ENCODE measurements at places on chromosomes 1 and 21. TPM values are rescaled to one million over a fixed set of nuclear protein-coding genes. Genes with fewer than 3 reads are reported as not detected.

The SESN2 gene
- polyA plus RNA-seq: 15.4 TPM

DNA sequence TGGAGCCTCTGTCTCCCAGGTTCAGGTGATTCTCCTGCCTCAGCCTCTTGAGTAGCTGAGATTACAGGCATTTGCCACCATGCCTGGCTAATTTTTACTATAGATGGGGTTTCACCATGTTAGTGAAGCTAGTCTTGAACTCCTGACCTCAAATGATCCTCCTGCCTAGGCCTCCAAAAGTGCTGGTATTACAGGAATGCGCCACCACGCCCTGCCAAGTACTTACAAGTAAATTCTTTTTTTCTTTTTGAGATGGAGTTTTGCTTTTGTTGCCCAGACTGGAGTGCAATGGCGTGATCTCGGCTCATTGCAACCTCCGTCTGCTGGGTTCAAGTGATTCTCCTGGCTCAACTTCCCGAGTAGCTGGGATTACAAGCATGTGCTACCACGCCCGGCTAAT lies 42.5 kb downstream of the RPRD2 start:
- no peak for DNase-seq
- no peaks in the 10 kb centered on the region for H3K27me3 ChIP-seq
- no peak overlapping the region for H3K27ac ChIP-seq
- no peaks in the 10 kb centered on the region for H3K4me1 ChIP-seq
- no peak overlapping the region for H3K4me3 ChIP-seq
- no peaks in the 10 kb centered on the region for H3K36me3 ChIP-seq

The GUCA2A gene
- not detected for polyA plus RNA-seq

DNA sequence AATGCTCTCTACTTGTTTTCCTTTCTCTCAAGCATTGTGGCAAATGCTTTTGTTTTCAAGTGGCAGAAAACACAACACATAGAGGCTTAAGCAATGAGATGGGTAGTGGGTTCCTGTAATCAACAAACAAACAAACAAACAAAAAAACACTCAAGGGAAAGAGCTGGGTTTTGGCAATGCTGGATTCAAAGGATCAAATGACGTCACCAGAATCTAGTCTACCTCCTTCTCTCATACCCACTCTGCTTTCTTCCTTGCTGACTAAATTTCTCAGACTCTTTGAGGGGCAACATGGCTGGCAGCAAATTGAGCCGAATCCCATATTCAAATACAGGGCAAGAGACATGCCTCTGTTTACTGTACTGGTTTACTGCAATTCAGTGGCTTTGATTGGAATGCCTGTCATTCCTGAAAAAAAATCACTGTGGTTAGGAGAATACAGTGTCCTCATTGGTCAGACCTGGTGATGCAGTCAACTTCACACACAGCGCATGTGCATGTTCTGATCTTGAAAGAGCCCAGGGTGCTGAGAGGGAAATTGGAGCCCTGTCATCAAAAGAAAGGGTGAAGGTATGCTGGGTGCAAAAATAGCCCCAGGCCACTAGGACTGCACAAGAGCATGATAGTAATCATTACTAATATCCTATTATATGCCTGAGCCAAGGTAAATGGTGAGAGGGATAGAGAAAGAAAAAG lies 356.2 kb downstream of the KCTD3 start:
- H3K27me3 ChIP-seq: no peaks in the 10 kb centered on the region
- H3K36me3 ChIP-seq: no peaks in the 10 kb centered on the region
- H3K4me1 ChIP-seq: no peaks in the 10 kb centered on the region
- H3K27ac ChIP-seq: no peak overlapping the region
- H3K4me3 ChIP-seq: no peak overlapping the region

DNA sequence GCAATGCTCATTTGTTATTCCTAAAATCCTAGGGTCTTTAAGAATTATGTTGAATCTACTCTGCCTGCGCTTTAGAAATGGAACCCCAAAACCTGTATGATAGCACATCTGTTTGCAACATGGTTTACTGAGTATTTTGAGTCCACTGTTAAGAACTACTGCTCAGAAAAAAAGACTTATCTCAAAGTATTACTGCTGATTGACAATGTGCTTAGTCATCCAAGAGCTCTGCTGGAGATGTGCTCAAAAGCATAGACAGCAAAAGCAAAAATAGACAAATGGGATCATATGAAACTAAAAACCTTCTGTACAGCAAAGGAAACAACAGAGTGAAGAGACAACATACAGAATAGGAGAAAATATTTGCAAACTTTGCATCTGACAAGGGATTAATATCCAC lies 107.0 kb downstream of the CTH start:
- no peak overlapping the region for H3K4me3 ChIP-seq
- H3K36me3 ChIP-seq: no peaks in the 10 kb centered on the region
- H3K27me3 ChIP-seq: no peaks in the 10 kb centered on the region
- no peak for DNase-seq
- no peaks in the 10 kb centered on the region for H3K4me1 ChIP-seq

GRCh38 chr1:238832106-238832505 lies 554.3 kb upstream of the CHRM3 start:
- no peaks in the 10 kb centered on the region for H3K36me3 ChIP-seq
- no peak overlapping the region for H3K4me3 ChIP-seq
- H3K4me1 ChIP-seq: no peaks in the 10 kb centered on the region
- no peaks in the 10 kb centered on the region for H3K27me3 ChIP-seq

- no peaks in the 10 kb centered on the region for H3K36me3 ChIP-seq
- no peak overlapping the region for H3K4me3 ChIP-seq
- no peak for DNase-seq
- peaks cover 53% of the 10 kb centered on the region for H3K4me1 ChIP-seq
- no peaks in the 10 kb centered on the region for H3K27me3 ChIP-seq
- H3K27ac ChIP-seq: no peak overlapping the region
Observed at GRCh38 chr1:205505791-205506190, 1.3 kb downstream of the CDK18 start.

GRCh38 chr1:170910273-170910672 lies 25.1 kb upstream of the MROH9 start:
- H3K36me3 ChIP-seq: no peaks in the 10 kb centered on the region
- H3K27me3 ChIP-seq: no peaks in the 10 kb centered on the region
- DNase-seq: no peak
- no peak overlapping the region for H3K4me3 ChIP-seq
- peak overlapping the region; percentile 86 for H3K27ac ChIP-seq
- peaks cover 25% of the 10 kb centered on the region for H3K4me1 ChIP-seq

GRCh38 chr21:42514883-42515228 lies 1.2 kb downstream of the SLC37A1 start:
- no peaks in the 10 kb centered on the region for H3K27me3 ChIP-seq
- DNase-seq: no peak
- H3K4me3 ChIP-seq: peak overlapping the region; percentile 73
- H3K36me3 ChIP-seq: no peaks in the 10 kb centered on the region

The C1orf52 gene
- 23.4 TPM for polyA plus RNA-seq

GRCh38 chr1:182811975-182812722 lies 22.6 kb downstream of the NPL start:
- no peaks in the 10 kb centered on the region for H3K27me3 ChIP-seq
- no peak overlapping the region for H3K4me3 ChIP-seq
- no peaks in the 10 kb centered on the region for H3K4me1 ChIP-seq
- DNase-seq: no peak
- no peak overlapping the region for H3K27ac ChIP-seq

GRCh38 chr1:58885998-58886397 lies 102.2 kb upstream of the JUN start:
- no peak overlapping the region for H3K27ac ChIP-seq
- H3K36me3 ChIP-seq: no peaks in the 10 kb centered on the region
- DNase-seq: no peak

- DNase-seq: no peak
- H3K27ac ChIP-seq: no peak overlapping the region
- no peaks in the 10 kb centered on the region for H3K36me3 ChIP-seq
Observed at GRCh38 chr21:44730951-44731579, 19.7 kb upstream of the TSPEAR start.

The ERG gene
- 0.05 TPM for polyA plus RNA-seq

DNA sequence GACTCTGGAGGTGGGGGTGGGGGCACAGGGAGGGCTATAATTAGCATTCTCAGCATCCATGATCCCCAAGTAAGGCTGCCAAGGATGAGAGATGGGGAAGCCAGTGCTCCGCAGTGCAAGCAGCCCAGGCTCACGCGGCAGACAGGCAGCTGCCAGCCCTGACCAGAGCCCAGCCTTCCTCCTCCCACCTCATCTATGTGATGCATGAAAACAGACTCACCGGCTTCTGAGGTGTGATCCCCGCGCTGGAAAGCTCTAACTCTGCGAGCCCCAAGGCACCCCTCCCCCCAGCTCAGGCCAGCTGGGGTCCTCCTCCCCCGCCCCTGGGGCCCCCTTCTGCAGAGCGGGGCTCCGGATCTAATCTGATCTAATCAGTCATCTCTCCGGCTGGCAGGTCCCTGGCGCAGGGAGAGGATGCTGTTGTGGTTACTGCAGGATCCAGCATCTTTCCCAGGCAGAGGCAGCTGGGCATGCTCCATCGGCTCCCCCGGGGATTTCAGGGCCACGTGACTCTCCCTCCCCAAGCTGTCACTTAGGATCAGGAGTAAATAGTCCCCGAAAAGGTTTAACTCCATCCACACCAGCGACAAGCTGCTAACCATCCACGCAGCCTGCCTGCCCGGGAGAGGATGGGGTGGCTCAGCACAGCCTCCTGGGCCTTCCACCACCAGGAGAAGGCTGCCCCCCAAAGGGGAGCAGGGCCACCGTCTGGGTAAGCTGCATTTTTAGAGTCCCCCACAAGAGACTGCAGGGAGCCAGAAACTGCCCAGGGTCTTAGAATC lies at the start of gene PLEKHA6:
Gene PLEKHA6, minus strand, starts transcription at position 456 of the 782 bp plus-strand sequence. CDS start 86,202 bp downstream, outside the sequence.
- DNase-seq: peak; percentile 82
- 0 out of 2 replicates have a peak, but pooled peaks cover 4% of the 10 kb centered on the region for H3K4me1 ChIP-seq
- peak within 1 kb of the TSS; percentile 21 for H3K4me3 ChIP-seq
- H3K27me3 ChIP-seq: no peaks in the 10 kb centered on the region

The SPRR2G gene
- polyA plus RNA-seq: not detected

- DNase-seq: no peak
- peaks cover 36% of the 10 kb centered on the region for H3K36me3 ChIP-seq
- H3K4me1 ChIP-seq: 0 out of 2 replicates have a peak, but pooled peaks cover 11% of the 10 kb centered on the region
- 0 out of 2 replicates have a peak overlapping the region, but pooled peaks have one; percentile 72 for H3K4me3 ChIP-seq
- peak overlapping the region; percentile 18 for H3K27ac ChIP-seq
Observed at GRCh38 chr1:53948291-53948690, 2.1 kb downstream of the LRRC42 start.

DNA sequence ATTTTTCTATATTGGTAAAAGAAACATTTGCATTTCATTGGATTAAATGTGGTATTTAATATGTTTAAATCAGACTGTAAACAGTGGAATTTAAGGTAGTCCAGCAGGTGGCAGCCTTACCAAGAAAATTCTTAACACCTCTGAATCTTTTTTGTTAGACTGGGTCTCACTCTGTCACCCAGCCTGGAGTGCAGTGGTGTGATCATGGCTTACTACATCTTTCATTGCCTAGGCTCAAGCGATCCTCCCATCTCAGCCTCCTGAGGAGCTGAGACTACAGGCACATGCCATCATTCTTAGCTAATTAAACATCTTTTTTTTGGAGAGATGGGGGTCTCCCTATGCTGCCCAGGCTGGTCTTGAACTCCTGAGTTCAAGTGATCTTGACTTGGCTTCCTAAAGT lies 98.8 kb downstream of the RABGAP1L start:
- H3K4me3 ChIP-seq: no peak overlapping the region
- no peak overlapping the region for H3K27ac ChIP-seq
- peaks cover 6% of the 10 kb centered on the region for H3K4me1 ChIP-seq

GRCh38 chr1:54542120-54542961 lies 5.7 kb upstream of the ACOT11 start:
- peak overlapping the region; percentile 36 for H3K4me3 ChIP-seq
- H3K27ac ChIP-seq: peak overlapping the region; percentile 79
- peak; percentile 86 for DNase-seq

- no peak for DNase-seq
- no peaks in the 10 kb centered on the region for H3K36me3 ChIP-seq
- no peak overlapping the region for H3K4me3 ChIP-seq
- no peak overlapping the region for H3K27ac ChIP-seq
- peaks cover 10% of the 10 kb centered on the region for H3K4me1 ChIP-seq
Observed at GRCh38 chr1:183697814-183698590, 44.9 kb upstream of the APOBEC4 start.

GRCh38 chr1:229066591-229066990 lies 204.3 kb upstream of the RAB4A start:
- H3K4me3 ChIP-seq: no peak overlapping the region
- H3K36me3 ChIP-seq: no peaks in the 10 kb centered on the region
- no peak for DNase-seq
- H3K27ac ChIP-seq: no peak overlapping the region
- H3K27me3 ChIP-seq: no peaks in the 10 kb centered on the region

GRCh38 chr1:230321741-230322420 lies 104.3 kb downstream of the PGBD5 start:
- DNase-seq: no peak
- H3K4me3 ChIP-seq: no peak overlapping the region
- H3K4me1 ChIP-seq: no peaks in the 10 kb centered on the region
- no peaks in the 10 kb centered on the region for H3K27me3 ChIP-seq
- no peaks in the 10 kb centered on the region for H3K36me3 ChIP-seq

- H3K27me3 ChIP-seq: no peaks in the 10 kb centered on the region
- H3K27ac ChIP-seq: peak overlapping the region; percentile 97
- no peak for DNase-seq
- H3K36me3 ChIP-seq: peaks cover 9% of the 10 kb centered on the region
- H3K4me1 ChIP-seq: peaks cover 55% of the 10 kb centered on the region
- no peak overlapping the region for H3K4me3 ChIP-seq
Observed at GRCh38 chr1:85450832-85451231, 14.1 kb downstream of the DDAH1 start.

DNA sequence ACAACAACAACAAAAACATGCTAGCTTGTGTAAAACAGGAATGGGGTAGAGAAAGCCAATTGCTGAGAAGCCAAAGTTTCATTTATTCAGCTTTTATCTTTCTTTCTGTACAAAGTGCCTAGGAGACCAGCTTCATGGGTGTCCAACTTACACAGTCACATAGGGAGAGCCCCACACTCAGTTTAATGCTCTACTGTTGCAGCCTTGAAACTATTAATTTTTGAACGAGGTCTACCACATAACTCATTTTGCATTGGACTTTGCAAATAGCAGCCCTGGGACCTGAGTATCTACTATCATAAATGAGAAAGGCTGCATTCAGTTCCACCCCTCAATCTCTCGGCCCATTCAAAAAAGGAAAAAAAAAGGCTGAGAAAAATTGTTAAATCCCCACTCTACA lies 98.8 kb downstream of the ZNF644 start:
- no peak overlapping the region for H3K27ac ChIP-seq
- no peaks in the 10 kb centered on the region for H3K27me3 ChIP-seq
- H3K4me1 ChIP-seq: peaks cover 11% of the 10 kb centered on the region
- no peak overlapping the region for H3K4me3 ChIP-seq

Data from SK-N-SH (cell line).